Smooth muscle cell of the brain vasculature (primary cell): ENCODE measurements at places on chromosomes 6 and 20.

- DNase-seq = no peak
Observed at GRCh38 chr6:30005482-30005881, 55.6 kb upstream of the POLR1H start.

DNA sequence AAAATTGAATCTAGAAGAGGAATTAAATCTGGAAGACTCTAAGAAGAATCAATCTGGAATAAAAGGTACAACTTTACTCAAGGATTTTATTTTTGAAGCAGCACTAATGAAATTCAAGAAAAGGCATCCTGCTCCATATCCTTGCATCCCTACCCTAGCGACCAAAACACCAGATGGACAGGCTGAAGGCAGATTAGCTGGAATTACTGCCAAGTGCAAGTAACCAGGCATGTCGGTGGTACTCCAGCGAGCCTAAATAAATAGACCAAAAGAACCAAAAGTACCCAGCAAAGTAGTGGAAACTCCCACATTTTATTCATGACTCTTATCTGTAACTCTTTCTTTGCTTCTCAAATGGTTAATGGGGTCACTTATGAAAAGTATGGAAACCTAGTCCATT is 21.0 kb downstream of the OPRM1 start:
- DNase-seq = no peak

- DNase-seq = no peak
Observed at GRCh38 chr20:44109951-44110361, 77.0 kb downstream of the JPH2 start.

- no peak for DNase-seq
Observed at GRCh38 chr20:35871259-35871771, 83.0 kb downstream of the SCAND1 start.

DNA sequence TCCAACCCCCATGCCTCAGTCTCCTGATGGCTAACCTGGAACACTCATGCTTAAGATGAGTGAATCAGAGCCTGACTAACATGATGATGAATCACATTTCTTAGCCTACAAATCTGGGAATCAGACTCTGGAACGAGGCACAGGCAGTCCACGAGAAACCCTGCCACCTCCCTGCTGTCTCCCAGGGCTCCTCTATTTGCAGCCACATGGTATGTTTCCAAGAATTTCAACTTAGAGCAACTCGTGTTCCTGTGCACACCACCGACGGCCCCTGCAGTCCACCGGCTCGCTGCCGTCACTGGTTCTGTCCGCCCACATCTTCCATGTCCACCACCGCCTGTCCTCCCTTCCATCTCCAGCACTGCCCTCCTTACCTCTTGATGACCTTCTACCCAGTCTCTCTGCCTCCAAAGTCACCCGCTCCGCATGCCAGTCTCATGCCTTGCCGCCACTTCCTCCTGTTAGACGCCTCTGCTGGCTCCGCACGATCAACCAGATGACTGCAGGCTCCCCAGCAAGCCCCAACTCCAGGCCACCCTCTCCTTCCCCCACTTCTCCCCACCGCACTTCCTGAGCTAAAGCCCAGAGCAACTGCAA is 87.6 kb downstream of the AGPAT4 start:
- DNase-seq = no peak

- no peak for DNase-seq
Observed at GRCh38 chr6:32883789-32884188, 29.8 kb downstream of the PSMB9 start.

- DNase-seq = no peak
Observed at GRCh38 chr6:167676000-167676665, 150.6 kb upstream of the AFDN start.

DNA sequence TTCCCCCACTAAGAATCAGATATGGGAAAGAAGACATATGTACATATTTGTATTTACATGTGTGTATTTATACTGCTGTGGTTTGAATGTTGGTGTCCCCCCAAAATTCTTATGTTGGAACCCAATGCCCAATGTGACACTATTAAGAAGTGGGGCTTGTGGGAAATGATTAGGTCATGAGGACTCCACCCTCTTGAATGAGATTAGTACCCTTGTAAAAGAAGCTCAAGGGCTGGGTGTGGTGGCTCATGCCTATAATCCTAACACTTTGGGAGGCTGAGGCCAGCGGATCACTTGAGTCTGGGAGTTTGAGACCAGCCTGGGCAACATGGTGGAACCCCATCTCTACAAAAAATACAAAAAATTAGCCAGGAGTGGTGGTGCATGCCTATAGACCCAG is 3.9 kb upstream of the SMIM13 start:
- DNase-seq = no peak

GRCh38 chr6:105482227-105482844 is 79.5 kb upstream of the PREP start:
- DNase-seq = no peak

GRCh38 chr6:136927292-136927691 is 5.2 kb downstream of the SLC35D3 start:
- DNase-seq = no peak

DNA sequence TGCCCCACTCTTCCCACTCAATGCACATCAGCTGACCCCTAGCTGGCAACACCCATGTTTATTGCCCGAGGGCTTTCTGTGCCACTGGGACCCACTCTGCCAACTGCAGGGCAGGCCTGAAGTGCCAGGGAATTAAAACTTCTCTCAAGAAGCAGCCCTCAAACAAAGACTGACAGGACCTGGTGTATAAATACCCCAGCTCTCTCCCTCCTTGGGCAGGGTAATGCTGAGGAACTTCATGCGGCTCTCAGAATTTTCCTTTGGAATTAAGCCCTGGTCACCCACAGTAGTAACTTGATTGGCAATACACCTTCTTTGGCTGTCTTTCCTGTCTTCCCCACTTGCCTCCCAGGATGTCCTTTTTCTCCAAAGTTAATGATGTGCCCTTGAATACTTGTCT is 5.3 kb upstream of the GDAP1L1 start:
- DNase-seq = no peak

DNA sequence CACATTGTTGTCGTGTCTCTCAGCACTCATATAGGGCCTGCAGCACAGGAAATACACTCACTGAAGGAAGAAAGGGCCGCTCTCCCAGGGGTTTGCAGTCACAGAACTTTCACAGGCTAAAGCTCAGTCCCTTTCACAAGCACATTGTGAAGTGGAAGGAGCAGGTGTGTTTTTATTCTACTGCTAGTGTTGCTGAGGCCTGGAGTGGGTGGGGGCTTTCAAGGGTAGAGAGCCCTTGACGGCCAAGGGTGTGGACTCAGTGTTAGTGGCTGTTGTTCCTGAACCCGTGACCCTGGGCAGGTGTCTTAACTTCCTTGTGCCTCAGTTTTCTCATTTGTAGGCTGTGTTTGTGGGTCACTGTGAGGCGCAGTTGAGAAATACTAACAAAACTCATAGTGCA is 66.2 kb upstream of the SLC22A1 start:
- DNase-seq = no peak
